ENCODE measurements at places on chromosomes 11 and 22.

DNA sequence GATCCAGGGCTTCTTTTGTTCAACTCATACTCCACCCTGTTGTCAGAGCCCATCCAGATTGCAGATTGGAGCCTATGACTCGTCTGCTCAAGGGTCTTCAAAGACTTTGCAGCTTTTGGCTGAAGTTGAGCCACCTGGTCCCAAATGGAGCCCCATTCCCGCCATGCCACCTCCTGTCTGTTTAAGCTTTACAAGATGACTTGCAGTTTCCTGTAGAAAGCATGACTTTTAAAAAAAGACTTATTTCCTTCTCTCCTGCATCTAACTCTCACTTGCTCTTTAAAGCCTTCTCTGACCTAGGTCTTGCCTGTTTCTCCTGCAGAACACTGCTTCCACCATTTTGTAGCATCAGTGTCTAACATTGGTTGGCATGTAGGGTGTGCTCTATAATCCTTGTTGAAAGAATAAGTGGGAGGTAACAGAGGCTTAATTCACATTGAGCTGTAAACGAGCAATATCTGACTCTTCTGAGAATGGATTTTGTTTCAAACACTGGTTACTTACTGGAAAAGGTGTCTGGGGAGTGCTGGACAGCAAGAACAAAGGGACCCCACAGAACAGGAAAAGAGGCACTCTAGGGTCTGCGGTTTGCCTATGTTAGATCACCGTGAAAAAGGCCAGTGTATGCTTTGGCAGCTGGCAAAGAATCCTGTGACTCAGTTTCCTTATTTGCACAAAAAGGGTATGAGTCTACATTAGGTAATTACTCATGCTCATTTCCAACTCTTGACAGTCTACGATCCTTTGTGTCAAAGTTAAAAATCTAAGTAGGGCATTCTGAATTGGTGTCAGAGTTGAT is 30.3 kb downstream of the NF2 start:
- DNase-seq: no peak

GRCh38 chr11:43282607-43283440 is 29.0 kb upstream of the API5 start:
- DNase-seq: peak; percentile 40

GRCh38 chr11:7630002-7630401 is 43.3 kb downstream of the CYB5R2 start:
- DNase-seq: no peak

DNA sequence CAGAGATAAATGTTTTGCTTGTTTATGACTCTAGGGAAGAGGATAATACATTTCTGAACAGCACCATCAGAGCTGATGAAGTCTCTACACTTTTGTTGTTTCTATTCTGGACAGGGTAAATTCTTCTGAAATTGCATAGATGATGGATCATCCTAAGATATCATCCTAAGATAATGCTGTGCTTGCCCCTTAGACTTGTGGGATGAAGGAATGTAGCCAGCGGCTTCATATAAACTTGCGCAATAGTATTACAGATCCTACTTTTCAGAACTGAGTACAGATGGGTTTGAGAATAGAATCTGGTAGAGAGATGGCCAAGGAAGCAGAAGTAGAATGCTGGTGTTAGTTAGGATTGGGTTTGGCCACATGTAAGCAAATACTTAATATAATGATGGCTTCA is 61.0 kb downstream of the NCAM1 start:
- no peak for DNase-seq

DNA sequence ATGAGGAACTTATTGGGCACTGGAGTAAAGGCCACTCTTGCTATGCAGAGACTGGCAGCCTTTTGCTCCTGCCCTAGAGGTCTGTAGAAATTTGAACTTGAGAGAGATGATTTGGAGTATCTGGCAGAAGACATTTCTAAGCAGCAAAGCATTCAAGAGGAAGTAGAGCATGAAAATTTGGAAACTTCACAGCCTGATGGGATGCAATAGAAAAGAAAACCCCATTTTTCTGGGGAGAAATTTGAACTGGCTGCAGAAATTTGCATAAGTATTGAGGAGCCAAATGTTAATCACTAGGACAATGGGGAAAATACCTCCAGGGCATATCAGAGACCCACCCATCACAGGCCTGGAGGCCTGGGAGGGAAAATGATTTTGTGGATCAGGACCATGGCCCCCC is 29.9 kb upstream of the CD44 start:
- DNase-seq: no peak

All from SJCRH30 (cell line).